ENCODE measurements at places on chromosomes 7 and 10.

DNA sequence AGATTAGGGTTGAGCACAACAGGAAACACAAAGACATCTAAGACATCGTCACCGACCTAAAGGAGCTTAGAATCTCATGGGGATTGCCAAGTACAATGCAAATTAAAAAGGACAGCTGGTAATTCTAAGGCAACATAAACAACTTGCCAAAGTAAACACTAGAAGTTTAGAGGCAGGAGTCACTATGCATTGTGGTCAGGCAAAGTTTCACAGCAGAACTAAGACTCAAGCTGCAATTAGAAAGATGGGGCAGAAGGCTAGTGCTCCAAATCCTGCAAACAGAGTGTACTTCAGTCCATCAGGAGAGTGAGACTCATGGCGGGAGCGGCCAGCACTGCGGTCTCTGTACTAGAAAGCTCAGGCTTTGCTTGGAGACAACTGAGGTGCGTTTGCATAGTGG, 52.7 kb downstream of the HIPK2 start:
- DNase-seq, result no peak

DNA sequence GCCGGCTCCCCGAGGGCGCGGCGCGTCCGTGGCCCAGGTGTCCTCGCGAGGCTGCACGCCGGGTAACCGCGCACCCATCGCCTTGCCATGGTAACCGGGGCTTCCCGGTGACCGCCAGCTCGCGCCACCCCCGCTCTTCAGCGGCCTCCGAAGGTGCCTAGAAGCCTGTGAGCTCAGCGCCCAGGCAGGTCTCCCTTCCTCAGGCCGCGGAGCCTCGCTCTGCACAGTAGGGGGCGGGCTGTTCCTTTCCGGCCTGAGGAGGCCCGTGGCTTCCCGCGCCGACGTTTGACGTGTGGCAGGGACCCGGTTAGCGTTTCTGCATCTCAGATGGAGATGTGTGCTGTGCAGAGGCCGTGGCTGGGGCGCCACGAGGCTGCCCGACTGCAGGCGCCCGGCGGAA, 117.1 kb downstream of the DYNC2I1 start:
- DNase-seq, result no peak

- DNase-seq, result no peak
Observed at GRCh38 chr7:21611129-21611528, 68.3 kb downstream of the DNAH11 start.

DNA sequence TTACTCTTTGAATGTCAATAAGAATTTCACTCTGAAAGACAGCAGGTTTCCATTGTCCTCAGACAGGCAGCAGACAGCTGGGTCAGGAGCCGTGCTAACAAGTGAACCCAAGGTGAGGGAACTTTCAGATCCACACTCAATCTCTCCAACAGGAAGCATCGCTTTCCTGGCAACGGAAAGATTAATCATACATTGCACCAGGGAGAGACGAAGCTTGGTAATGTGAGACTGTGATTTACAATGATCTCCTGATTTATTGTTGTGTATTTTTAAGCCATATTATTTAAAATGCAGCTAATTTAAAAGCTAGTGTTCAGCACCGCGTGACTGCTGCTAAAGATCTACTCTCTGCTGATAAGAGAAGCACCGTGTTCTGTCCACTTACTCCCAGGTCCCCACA, 17.5 kb upstream of the NOM1 start:
- DNase-seq, result no peak

GRCh38 chr10:88125766-88126165, 262.3 kb downstream of the PTEN start:
- DNase-seq, result no peak

DNA sequence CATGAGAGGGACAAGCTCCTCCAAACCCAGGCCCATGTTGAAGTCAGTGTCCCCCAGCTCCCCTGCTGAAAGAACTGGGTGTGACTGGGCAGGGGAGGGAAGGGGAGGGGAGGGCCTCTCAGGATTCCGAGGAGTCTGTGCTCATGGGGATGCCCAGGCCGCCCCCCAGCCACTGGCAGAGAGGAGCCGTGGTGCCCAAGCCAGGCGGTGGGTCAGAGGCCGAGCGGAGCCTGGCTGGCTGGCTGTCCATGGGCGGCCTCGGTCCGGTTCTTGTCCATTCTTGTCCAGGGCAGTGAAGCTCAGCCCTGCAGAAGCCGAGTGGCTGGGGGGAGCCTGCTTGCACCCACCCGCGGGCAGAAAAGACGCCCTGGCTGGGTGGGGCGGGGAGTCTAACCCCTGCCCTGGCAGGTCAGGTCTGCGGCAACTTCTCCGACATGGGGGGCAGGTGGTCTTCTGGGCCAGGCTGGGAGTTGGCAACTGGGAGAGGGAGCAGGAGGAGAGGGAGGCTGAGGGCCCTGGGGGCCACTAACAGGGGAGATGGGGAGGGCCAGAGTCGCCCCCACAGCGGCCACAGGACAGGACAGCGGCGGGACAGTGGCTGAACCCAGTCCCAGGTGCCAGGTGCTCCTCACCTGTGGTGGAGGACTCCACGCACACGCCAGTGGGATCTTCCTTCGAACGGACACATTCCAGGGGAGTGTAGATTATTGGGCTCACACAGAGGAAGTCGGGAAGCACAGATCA, 54.1 kb downstream of the FOXL3 start:
- no peak for DNase-seq

Measured in occipital lobe (tissue), 3 donors.